Upper lobe of left lung (tissue), 6 donors: ENCODE measurements at places on chromosomes 7 and 10. TPM values are rescaled to one million over a fixed set of nuclear protein-coding genes. Genes with fewer than 3 reads are reported as not detected.
A peak's percentile ranks its signal among the peaks of the same experiment; 100 is the strongest.

DNA sequence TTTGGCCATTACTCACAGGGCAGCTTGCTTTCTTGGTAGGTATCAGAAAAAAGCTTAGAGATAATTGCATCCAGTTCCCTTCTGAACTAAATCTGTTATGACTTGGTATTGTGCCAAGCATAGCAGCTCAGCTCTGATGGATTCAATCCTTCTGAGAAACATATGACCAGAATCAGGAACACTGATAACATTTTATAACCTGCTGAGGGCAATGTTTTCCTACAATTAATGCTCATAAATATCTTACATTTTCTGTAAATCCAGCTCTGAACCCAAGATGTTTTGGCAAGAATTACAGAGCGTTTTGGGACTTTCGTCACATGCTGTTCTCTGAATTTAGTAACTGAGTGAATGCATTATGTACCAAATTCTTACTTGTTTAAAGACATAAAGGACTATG, 167.8 kb downstream of the KIF20B start:
- DNase-seq: no peak

DNA sequence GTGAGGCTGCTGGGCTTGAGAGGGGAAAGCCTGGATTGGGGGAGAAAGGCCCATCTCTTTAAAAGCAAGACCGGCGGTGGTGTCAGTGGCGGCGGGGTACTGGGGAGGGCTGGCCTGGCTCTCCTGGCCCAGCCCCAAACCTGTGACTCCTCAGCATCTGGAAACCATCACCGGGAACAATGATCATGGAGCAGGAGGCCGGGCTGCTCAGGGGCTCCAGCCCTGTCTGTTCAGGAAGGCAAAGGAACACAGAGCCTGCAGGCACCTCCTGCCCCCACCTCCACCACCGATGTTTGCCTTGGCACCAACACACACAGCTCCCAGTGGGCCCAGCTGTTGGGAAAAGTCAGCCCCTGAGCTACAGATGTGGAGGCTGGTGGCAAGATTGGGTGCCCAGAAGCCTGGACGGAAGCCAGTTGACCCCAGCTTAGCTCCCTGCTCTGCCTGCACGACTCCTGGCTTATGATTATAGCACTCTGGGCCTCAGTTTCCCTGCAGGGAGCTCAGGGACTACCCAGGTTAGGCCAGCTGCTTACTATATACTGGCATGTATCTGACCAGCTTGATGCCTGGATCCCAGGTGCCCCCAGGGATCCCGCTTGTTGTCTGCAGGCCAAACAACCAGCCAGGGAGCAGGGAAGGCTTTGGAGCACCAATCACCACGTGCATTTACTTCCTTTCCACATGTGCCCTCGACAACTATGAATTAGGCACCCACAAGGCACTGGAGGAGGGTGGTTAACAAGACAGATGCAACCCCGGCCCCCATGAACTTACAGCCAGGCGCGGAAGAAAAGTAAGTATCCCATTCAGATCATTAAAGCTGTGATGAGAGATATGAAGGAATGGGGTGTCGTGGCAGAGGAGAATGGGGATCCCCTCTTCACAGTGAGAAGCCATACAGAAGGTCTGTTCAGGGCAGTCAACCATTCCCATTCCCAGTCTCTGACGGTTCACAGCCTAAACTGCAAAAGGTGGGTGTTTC, 37.3 kb downstream of the ZCCHC24 start:
- no peak for DNase-seq

DNA sequence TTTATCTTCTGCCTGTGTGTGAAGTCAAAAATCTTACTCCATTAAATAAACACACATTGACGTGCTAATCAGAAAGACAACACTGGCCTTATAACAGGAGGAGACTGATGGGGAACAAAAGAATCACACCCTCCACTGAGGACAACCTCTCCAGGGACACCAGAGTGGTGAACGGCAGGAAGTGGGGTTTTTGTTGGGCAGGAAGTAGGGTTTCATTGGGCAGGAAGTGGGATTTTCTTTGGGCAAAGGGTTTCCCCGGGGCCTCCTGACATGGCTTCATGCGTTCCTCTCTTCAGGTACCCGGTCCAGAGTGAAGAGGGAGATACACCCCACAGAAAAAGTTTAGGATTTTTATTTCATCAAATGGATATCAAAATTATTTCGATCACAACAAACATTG, 30.6 kb downstream of the ADARB2 start:
- DNase-seq: no peak

Gene SORBS1
- total RNA-seq: 67.9 TPM

Gene CTAGE15
- not detected for total RNA-seq

Gene AGBL3
- total RNA-seq: 1.0 TPM

DNA sequence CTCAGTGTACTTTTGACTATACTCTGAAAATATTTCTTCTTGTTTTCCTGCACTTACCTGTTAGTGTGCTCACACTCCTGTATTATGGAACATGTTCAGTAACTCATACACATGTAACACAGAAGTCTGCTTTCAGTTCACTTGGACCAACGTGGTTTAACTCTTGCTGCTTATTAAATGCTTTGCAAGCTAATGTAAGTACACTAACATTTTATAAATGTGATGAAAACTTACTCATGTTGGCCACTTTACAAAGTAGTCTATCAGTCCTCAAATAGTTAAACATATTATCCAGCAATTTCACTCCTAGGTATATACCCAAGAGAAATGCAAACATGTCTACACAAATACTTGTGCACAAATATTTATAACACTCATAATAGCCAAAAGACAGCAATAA, 98.4 kb downstream of the UBE2H start:
- no peak for DNase-seq

Gene RBP3
- total RNA-seq: not detected

Gene ZNF804B
- total RNA-seq: not detected

- no peak for DNase-seq
These were observed 279.0 kb downstream of the DNAJB6 start for GRCh38 chr7:157615852-157616251.

Gene CRYGN
- total RNA-seq: not detected

- DNase-seq: no peak
These were observed 211.9 kb upstream of the ETV1 start for GRCh38 chr7:14201353-14201752.

- DNase-seq: no peak
These were observed 13.8 kb downstream of the LRRC4 start for GRCh38 chr7:128017460-128017859.

Gene POP7
- 9.4 TPM for total RNA-seq

GRCh38 chr7:139852482-139852845, 23.4 kb downstream of the TBXAS1 start:
- no peak for DNase-seq

DNA sequence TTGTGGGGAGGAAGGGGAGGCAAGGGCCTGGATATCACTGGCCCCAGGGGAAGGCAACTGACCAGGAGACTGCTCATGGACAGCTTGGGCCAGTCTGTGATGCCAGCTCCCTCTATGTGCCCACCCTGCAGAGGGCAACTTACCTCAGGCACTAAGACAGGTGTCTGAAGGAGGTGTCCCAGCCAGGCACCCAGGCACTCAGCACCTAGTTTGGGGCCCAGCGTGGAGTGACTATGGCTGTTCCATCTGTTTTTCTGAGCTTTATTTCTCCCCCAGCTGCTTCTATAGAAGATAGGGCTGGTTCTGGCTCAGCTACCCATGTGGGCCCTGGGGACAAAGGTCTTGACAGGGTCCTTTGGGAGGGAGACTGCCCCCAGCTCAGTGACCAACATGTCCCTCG, 150.6 kb upstream of the PCBD1 start:
- DNase-seq: no peak

DNA sequence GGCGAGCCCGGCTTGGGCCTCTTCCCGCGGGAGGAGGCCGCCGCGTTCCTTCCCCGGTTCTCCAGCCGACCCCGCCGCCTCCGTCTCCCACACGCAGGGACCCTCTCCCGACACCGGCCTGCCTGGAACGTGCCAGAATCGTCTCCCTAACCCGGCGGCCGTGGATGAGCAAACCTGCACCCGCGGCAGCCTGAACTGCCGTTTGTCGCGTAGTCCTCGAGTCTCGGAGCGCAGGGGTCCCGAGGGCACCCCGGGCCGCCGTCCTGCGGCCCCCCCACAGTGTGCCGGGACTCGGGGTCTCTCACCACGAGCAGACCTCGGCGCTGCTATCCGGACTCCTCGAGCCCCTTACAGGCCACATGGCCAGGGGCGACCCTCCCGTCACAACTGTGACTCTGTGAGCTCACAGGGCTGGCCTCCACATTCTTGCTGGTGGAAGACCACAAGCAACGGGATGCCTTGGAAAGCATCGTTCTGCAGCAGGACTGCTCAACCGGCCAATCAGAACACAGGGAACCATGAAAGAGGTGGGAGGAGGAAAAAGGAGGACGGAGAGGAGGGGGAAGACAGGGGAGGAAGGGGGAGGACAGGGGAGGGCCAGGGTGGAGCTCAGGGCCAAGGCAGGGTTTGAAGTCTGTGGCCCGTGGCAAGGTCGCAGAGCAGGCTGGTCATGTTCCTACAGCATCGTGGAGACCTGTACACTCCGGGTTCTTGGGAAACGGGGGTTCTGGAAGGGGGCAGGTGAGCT, 276.9 kb downstream of the DNAJB6 start:
- DNase-seq: no peak

DNA sequence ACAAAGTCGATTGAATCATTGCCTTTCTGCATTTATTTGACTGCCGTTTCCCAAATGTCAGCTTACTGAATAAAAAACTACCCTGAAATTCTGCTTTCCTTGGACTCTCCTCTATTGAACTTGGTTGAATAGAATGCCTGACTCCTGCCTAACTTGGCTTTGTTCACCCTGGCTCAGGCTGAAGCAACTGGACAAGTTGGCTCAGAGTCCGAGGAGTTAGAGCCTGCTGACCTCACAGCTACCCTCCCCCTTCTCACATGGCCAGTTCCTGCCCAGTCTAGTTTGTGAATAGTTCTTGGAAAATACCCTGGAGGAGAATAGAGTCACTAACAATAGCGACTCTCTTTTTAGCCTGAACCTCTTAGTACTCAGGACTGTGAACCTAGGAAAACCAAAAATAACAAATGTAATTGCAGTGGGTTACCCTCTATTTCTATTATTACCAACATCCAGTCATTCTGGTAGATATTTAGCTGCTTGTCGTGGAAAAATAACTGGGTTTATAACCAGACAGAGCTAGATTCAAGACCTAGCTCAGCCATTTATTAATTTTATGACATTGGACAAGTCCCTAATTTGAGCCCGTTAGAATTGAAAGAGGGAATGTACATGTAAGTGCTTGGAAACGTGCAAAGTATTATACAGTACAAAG, 17.3 kb upstream of the NRBF2 start:
- peak; percentile 85 for DNase-seq

- DNase-seq: no peak
These were observed 72.2 kb downstream of the GTF2IRD1 start for GRCh38 chr7:74525881-74526280.

GRCh38 chr10:77905086-77905748, 21.3 kb downstream of the DLG5 start:
- DNase-seq: no peak

Gene HOXA3
- total RNA-seq: 0.33 TPM

GRCh38 chr7:141906285-141906684, 9.9 kb upstream of the OR9A4 start:
- DNase-seq: no peak

DNA sequence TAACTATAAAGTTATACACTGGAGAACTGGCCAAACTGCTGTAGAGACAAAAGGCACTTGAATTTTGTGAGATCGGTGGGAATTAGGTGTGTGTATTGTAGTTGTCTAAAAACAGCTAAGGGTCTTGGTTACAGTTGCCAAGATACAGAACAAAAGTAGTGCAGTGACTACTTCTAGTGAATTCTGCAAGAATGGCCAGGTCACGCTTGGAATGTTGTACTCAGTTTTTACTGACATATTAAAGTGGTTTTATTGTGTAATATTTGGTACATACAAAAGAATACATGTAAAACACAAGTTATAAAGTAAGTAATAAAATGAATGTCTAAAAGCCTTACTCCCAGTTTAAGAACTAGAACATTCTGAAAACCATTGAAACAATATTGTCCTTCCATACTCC, 42.4 kb downstream of the PRPF18 start:
- no peak for DNase-seq

DNA sequence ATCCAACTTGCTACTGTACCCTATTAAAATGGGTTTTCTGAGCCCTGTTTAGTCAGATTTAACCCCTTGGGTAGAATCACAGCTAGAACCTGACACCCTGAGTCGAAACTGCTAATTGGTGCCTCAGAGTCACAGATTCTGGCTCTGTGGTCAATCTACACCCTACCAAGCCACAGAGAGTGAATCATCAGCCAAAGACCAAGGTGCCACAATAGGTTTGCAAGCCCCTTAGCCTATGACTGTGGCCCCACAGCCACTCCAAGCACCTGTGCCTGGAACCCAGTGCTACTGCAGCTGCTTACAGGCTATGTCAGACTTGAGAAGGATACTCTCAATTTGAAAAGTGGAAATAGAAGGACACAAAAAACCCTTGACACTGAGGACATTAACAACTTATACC, 202.8 kb upstream of the KCND2 start:
- DNase-seq: no peak

- no peak for DNase-seq
These were observed 101.4 kb upstream of the FAM133B start for GRCh38 chr7:92691578-92691977.

Gene ZNF32
- total RNA-seq: 22.7 TPM

DNA sequence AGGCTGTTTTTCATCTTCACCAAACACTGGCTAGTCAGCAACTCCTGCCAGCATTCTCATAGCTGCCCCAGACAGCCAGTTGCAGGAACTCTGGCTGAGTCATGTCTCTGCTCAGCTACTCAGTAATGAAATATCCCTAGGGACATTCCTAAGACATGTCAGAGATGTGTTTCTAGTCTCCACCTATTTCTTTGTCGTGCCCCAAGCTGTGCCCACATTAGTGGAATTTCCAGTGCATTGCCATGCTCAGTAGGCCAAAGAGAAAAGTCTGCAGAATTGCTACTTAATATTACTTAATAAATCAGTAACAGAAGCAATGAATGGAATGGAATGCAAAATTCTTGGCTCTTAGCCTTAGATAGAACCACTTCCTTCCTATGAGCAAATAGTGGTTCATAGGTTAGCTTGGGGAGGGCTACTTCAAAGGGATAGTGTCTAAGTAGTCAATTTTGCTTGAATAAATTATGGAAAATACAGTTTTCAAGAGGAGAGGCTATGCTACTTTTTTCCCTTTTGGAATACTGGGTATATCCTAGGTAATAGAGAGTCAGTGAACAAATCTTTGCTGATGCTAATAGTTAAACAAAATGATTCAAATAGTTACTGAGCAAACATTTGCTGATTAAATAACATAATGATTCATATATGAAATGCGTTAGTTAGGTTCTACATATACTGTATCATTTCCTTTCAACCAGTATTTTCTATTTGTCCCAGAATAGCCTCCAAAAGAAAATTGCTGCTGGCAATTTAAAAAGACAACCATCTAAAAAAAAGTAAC, 23.6 kb upstream of the SEMA3C start:
- peak; percentile 64 for DNase-seq
